COR-L47 (cell line): ENCODE measurements at places on chromosomes 2 and 18.

GRCh38 chr2:26521054-26521912, 43.4 kb upstream of the OTOF start:
- DNase-seq, result peak; percentile 75

- DNase-seq, result no peak
Measured at GRCh38 chr18:70620837-70621612, 332.2 kb downstream of the SOCS6 start.

GRCh38 chr2:152456262-152456661, 121.3 kb downstream of the FMNL2 start:
- no peak for DNase-seq

DNA sequence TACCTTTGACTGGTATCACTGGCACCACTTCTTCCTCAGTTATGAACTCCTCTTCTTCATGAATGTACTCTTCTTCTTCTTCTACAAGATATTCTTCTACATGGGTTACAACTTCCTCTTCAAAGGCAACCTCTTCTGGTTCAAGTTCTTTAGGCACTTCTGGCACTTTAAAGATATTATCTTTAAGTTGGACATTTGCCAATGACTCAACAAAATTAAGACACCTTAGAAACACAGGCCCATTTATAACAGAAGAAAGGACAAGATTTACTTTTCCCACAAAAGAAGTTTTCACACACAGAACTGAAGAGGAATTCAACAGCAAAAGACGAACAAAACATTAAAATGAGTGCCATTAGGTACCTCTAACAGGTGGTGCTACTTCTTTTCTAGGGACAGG, 127.3 kb downstream of the TTN start:
- no peak for DNase-seq

GRCh38 chr2:122414902-122415301, 659.5 kb downstream of the TSN start:
- peak; percentile 4 for DNase-seq

DNA sequence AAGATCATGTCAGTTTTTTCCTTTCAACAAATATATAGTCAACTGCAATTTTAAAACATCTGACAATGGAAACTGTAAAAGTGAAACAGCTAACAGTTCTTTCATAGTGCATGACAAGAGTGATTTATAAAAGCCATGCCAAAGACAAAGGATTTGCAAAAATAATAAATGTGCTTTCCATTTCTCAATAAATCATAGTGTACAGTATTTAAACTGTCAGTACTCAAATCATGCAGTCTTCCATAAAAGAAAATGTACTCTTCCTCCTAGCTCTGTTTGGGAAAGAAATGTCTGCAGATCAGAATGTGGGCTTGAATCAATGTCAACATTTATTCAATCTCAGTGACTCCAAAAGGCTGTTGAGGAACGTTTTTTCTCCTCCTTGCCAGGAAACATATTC, 131.7 kb upstream of the PDE1A start:
- no peak for DNase-seq

- no peak for DNase-seq
Measured at GRCh38 chr2:232588680-232589585, 38.4 kb downstream of the EIF4E2 start.

GRCh38 chr18:12921178-12921577, 26.6 kb upstream of the SEH1L start:
- DNase-seq, result no peak

GRCh38 chr2:121173806-121174205, 111.2 kb downstream of the TFCP2L1 start:
- no peak for DNase-seq

DNA sequence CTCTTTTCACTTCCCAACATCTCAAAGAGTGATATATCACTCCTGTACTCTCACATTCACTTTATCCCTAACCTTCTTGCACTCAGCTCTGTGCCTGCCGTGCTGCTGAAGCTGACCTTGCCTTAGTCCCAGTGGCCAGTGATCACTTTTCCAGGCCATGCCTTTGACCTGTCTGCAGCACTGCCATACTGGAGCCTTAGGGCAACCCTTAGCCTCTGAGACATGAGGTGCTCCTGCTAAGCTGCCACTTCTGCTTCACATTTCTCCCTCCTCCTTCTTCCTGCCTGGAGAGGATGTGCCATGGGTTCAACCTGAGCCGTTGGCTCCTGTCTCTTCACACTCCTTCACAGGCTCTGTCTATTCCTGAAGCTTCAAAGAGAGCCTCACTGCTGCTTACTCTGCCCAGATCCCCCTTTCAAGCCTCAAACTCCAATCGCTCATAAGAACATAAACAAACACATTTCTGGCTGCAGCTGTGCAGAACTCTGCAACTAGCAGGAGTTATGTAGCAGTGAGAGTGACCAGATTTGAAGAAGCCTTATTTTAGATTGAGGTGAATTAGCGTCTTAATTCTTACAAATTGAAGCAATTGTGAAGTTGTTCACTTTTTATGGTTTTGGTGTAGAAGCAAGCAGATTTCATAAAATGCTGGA, 716.2 kb upstream of the FANCL start:
- DNase-seq, result no peak

DNA sequence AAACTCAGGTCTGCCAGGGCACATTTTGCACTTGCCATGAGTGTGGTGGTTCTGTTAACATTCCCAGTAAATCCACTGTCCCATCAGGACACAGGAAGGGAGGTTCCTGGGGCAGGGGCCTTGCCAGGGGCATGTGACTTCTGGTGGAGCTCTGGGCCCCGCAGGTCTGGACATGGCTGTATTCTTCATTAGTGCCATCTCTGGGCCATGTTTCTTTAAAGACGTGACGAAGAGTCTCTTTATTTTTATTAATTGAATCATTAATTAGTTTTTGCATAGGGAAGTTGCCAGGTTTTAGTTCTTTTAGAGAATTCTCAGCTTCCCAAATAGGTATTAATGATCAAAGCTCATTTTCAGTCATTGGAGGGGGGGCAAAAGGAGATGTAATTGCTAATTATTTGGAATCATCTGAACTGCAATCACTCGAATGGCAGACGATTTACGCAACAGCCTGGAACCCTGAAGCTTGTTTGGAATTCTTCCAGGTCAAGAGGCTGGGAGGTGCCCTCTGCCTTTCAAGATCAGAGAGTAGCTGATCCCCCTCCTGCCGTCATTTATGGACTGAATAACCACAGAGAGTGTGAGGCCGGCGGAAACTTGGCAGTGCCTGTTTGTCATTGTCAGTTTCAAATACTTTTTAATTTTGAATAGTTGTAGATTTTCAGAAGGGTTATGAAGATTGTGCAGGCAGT, 106.2 kb downstream of the RTP5 start:
- no peak for DNase-seq

- no peak for DNase-seq
Measured at GRCh38 chr18:14031053-14031452, 101.2 kb downstream of the ZNF519 start.

GRCh38 chr2:56682397-56682760, 498.6 kb downstream of the CCDC85A start:
- no peak for DNase-seq

GRCh38 chr18:30432349-30432748, 610.2 kb downstream of the DSC3 start:
- DNase-seq, result no peak

GRCh38 chr18:62018034-62018758, 125.4 kb upstream of the RNF152 start:
- DNase-seq, result no peak

GRCh38 chr2:237196866-237197618, 111.4 kb downstream of the COPS8 start:
- peak; percentile 50 for DNase-seq

DNA sequence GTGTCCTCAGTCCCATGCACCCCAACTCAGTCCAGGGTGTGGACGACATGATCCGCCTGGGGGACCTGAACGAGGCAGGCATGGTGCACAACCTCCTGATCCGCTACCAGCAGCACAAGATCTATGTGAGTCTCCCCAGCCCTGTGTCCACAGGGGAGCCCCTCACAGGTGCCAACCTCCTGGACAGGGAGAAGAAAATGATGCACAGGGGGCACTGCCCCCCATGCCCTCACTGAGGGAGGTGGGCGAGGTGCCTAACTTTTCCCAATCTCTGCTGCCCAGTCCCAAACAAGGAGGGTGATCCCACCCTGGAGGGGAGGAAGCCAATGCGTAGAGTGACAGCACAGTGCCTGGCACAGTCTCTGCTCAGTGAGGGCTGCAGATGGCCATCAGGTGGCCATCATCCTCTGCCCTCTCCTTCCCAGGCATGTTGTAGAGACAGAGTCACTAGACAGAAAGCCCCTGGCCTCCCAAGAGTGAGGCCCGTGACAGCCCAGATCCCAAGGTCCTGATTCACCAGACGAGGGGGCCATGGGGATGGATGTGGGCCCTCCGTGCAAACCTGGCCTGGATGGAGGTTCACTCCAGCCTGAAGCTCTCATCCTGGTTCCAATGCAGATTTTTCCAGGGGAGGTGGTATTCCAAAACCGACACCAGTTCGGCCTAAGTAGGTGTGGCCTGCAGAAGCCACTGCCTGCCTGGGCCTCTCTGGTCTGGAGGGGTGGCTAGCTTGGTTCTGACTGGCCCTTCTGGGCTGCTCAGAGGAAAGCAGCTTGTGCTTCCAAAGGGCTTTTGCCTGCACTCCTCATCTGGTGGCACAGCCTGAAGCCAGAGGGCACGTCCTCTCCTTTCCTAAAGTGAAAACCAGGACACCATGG, 30.0 kb downstream of the MYO7B start:
- DNase-seq, result no peak

DNA sequence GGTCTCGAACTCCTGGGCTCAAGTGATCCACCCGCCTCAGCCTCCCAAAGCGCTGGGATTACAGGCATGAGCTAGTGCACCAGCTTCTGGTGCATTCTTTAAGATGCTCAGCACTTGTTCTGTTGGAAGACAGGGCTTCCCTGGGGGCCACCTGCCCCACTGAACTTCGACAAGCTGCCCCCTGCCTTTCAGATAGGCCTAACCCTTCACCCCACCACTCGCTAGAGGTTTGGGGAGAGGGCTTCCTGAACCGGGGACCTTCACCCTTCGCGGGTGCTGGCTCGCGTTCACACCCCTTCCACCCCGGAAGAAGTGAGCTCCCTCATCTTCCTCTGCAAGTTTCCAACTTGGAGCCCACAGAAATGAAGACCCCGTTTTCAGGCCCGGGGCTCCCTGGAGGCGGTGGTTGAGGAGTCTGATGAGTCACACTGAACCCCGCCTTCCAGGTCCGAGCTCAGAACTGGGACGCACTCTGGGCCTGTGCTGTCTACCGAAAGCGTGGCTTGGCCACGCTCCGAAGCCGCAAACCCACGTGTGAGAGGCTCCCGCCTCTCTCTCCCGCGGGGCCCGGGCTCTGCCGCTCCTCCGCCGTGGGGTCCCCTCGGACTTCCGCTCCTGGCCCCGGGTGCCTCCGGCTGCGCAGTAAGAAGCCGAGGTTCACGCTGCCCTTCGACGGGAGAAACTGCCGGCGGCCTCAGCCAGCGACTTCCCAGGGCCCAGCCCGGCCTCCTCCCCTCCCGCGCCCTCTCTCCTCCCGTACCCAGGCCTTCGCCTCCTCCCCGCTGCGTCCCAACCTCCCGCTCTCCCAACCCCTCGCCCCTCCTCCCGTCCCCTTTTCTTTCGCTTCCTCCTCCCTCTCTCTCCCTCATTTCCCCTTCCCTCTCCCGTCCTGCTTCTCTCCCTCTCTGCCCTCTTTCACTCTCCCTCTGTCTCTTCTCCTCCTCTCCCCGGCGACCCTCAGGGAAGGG, 47.5 kb upstream of the SP3 start:
- no peak for DNase-seq

DNA sequence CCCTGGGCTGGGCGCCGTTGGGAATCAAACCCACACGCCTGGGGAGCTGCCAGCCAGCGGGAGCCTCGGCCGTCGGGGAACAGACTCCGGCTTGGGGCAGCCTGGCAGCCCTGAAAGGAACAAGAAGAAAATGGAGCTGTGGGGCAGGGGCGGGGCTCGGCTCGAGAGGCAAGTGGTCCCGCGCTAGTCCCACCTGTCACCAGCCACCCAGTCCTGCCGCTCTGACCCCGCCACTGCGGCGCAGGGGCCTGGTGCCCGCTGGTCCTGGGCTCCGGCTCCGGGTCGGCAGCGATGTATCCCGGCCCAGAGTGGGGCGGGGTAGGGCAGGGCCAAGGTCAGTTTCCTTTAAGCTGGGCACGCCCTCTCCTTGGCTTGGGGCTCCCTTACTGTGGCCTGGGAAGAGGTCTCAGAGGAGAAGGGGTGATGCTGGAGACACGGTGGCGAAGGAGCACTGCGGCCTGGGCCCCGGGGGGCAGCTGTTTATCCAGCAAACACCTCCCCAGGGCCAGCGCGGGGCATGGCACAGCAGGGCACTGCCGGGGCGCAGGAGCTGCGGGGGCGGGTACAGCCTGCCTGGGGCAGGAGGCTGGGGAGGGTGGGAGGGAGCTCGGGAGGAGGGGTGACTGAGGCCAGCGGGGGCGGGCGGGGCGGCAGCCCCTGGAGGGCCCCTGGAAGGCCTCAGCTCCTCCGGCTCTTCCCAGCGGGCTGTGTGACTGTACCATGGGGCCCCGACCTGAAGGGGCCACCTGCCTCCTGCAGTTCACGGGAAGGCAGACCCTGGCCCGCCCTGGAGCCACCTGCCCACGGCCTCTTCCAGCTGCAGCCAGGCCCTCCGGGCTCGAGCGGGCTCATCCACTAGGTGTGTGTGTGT, 15.6 kb downstream of the ODC1 start:
- no peak for DNase-seq

GRCh38 chr18:49491534-49491856, 4.5 kb upstream of the C18orf32 start:
- no peak for DNase-seq

DNA sequence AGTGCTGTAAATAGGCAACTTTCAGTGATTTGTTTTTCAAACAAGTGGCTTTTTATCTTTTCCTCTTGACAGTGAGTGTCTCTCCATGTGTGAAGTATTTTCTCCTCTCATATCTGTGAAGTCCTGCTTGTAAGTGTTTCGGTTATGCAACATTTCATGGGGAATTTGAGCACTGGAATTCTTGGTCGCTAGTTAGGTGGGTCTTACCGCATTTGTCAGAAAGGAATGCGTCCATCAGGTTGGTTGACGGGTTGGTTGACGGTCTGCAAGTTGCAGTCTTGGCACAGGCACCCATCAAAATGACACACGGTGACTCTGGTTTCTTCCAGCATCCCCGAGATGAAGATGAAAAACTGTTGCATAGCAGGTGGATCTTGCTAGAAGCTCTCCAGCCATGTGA, 109.8 kb downstream of the AGAP1 start:
- DNase-seq, result no peak

DNA sequence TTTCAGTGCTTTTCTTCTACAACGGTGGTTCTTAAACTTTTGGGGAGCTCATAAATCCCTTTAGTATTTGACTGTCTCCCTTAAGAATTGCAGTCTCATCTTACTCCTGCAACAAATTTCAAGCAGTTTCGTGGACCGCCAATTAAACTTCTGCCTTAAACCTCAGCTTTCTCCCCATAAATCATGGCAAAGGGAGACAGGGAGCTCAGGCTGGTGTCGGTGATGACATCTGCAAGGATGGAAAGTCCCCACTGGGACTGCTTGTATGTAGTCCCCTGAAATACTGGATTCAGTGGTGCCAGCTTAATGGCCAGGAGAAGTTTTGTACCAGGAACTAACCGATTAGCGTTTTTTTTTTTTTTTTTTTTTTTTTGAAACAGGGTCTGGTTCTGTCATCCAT, 148.7 kb upstream of the ITGA6 start:
- DNase-seq, result no peak

DNA sequence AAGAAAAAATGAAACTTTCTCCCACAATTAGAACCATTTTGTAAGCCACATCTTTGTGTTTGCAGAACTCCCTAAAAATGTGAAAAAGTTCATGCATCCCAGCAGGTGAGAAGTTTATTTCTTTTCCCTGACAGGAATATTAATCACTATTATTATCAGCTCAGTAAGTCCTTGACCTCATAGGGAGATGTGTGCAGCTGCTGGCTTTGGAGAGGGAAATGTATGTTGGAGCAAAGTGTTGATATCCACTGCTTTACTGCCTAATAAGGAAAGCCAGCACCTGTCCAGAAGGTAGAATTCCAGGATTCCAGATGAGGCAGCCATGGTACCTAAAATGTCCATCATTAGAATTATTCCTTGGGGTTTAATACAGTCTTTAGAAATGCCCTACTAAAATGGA, 35.8 kb upstream of the CCNT2 start:
- no peak for DNase-seq
